Stimulated activated CD4-positive, alpha-beta T cell treated with anti-CD3 and anti-CD28 coated beads, Interleukin-1b, Interleukin-23, amount 100 ng/mL, for 1 hour (primary cell): ENCODE measurements at places on chromosomes 7 and 10.

GRCh38 chr7:157795199-157795598 is 458.4 kb downstream of the DNAJB6 start:
- DNase-seq = no peak

DNA sequence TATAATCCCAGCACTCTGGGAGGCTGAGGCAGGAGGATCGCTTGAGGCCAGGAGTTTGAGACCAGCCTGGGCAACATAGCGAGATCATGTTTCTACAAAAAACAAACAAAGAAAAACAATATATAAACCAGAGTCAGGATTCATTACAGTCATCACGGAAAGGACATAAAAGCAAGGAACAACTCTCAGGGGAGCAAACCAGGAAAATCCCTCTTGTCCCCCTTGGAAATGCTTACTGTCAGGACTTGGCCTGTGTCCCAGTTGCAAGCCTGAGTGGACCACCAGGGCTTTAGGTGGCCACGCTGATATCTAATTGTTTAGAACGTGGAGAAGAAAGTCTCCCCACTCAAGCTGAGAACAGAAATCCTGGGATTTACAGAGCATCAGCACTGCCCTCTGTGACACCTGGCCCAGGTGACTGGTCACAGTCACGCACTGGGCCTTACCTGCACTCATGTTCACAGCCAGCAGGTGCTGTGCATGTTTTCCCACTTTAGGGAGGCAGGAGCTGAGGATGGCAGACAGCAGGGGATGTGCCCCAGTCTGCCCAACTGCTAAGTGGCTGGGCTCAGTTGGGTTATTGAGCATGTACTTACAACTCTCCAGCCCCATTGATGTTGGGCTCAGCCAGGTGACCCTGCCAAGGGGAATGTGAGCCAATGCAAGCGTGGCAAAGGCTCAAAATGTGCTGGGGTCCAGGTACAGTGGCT is 60.9 kb downstream of the TMEM130 start:
- DNase-seq = no peak

DNA sequence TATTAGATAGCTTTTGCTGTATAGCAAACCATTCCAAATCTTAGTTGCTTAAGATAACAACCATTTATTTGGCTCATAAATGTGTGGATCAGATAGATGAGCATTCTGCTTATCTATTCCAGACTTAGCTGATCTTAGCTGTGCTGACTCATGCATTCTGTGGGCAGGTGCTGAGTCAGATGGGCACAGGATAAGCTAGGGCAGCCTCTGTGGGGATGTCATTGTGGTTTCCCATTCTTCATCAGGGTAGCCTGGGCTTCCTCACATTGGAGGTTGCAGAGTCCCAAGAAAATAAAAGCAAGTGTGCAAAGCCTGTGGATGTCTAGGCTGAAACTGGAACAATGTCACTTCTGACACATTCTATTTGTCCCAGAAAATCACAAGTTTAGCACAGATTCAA is 917.0 kb downstream of the TYW1 start:
- no peak for DNase-seq

- no peak for DNase-seq
Observed at GRCh38 chr7:152661479-152661878, 14.5 kb downstream of the XRCC2 start.

GRCh38 chr10:11626071-11626470 is 14.6 kb upstream of the USP6NL start:
- no peak for DNase-seq

DNA sequence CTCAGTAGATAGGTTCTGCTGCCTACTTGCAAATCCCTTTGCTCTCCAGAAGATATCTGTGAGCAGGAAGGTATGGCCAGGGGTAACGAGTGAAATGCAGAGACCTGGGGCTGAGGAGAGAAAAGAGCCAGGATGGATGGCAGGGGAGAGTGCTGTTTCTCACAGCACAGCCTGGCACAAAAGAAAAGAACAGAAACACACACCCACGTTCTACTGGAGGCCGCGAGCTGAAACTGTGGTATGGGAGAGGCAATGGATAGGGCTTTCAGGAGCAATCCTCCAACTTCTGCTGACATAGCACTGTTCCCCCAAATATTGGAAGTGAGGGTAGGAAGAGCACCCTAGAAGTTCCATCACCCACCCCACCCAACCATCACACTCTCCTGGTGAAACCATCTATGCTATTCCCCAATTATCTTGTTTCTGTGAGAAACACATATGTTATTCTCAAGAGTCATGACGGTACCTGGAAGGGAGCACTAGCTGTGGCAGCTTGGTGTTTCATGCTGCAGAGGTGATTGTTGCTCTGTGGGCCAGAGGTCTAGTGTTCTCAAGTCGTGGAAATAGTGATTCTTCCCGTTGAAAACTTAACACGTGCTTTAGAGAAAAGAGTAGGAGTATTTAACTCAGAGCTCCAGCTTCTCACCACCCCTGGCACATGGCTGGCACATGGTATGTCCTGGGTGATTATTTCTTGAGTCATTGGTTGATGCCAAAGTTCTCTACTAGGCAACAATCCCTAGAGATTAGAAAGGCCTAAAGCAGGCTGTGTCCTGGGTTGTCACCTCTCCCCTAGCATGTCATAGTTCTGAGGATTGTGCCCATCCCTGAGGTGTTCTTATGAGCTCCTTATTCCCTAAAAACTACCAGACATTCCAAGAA is 198.3 kb downstream of the PLXNA4 start:
- DNase-seq = no peak

GRCh38 chr7:156988343-156989185 is 21.9 kb downstream of the MNX1 start:
- no peak for DNase-seq

DNA sequence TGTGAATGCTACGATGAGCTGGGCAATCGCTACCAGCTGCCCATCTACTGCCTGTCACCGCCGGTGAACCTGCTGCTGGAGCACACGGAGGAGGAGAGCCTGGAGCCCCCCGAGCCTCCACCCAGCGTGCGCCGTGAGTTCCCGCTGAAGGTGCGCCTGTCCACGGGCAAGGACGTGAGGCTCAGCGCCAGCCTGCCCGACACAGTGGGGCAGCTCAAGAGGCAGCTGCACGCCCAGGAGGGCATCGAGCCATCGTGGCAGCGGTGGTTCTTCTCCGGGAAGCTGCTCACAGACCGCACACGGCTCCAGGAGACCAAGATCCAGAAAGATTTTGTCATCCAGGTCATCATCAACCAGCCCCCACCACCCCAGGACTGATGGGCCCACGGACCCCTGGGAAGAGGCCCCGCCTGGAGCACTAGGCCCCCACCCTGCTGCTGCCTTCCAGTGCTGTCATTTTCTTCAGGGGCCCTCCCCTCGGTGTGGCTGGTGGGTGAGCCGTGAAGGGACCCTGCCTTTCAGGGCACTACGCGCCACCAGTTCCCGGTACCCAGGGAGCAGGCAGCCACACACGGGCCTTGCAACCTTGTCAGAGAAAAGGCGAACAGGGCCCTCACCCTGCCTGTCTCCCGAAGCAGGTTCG is 2.3 kb upstream of the ANKRD2 start:
- DNase-seq = no peak

DNA sequence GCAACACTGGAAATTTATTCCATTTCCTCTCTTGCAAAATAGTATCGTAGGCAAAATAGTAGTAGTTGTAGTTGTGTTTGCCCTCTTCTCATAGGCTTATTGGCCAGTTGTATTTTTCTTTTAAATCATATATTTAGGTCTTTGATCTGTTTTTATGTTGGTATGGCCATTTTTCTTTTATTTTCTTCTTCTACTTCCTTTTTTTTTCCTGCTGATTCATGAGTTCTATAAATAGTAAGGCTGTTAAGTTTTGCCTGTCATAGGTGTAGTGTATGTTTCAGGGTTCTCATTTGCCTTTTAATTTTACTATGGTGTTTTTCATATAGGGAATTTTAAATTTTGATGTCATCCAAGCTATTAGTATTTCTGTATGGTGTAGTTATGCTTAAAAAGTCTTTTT is 25.4 kb upstream of the MRC1 start:
- DNase-seq = no peak

- DNase-seq = no peak
Observed at GRCh38 chr10:92839191-92840085, 8.9 kb upstream of the EXOC6 start.

DNA sequence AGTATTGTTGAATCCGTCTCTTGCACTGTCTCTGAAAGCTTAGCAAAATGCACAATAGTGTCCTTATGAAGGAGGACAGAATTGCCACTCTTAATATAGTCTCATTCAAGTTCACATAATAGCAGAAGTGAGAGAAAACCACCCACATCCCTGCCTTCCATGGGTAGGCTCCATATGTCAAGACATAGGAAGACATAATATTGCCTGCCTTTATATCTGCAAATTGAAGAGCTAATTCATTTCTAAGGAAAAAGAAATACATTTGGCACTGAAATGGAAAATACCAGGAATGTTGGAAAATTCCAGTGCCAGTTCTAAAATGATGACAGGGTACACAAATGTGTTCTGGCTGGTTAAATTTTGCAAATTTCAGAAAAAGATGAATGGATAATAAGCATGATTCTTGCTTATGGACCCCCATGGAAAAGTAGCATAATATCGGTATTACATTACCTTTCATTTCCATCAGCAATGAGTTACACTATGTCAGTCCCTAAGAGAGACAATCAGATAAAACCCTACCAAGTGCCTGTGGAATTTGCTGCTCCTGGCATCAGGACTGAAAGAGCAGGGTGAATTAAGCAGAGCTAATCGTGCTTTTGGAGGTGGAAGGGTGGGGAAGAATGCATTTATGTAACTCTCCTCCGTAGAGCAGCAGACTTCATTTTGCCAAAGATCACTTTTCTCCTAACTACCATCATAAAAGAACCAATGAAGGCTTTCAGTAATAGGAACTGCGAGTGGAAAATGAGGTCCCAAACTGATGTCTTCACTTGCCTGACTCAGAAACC is 312.6 kb downstream of the FGFR2 start:
- DNase-seq = no peak

GRCh38 chr10:129896136-129896859 is 67.8 kb downstream of the EBF3 start:
- DNase-seq = no peak

- DNase-seq = no peak
Observed at GRCh38 chr7:107179326-107180164, 10.7 kb downstream of the HBP1 start.

- no peak for DNase-seq
Observed at GRCh38 chr7:21771906-21772610, 173.6 kb downstream of the CDCA7L start.

DNA sequence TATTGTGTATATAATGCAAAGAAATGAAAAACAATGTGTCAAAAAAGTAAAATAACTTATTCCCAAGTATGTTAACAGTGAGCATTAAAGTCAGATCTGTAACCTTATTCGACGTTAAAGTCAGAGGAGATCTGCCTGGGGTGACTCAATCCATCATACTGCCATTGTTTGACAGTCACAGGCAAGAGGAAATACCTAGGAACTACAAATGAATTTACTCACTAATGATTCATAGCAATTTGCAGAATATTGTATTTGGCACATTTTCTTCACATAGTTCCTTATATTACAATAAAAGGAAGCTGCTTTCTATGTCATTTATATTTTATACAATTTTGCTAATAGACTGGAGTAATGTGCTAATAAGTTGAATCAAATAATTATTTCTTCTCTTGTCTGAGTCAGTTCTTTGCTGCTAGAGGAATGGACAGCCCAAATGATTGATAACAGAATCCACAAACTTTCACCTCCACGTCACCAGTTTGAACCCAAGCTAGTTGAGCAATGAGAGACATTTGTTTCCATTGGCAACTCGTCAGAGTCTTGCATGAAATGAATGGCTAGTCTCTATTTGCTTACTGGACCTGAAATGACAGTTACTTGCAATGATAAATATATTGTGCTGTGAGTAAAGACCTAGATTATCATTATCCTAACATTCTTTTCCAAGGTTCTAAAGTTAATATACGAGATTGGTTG is 48.5 kb upstream of the TMEM106B start:
- no peak for DNase-seq

DNA sequence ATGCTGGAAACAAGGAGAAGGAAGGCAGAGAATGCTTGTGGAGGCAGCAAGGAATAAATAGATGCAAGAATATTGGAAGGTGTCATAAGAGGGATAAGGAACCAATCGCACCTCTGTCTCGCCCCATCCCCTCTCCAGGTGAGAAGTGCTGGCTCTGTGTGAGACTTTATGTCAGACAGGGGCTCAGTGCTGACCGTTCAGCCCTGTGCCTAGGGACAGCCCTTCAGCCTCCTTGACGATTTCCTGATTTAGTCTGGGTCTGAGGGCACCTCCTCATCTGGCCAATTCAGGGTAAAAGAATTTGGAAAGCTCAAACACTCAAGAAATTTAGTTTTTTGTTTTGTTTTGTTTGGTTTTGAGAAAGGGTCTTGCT is 54.9 kb downstream of the FAM241B start:
- DNase-seq = no peak

DNA sequence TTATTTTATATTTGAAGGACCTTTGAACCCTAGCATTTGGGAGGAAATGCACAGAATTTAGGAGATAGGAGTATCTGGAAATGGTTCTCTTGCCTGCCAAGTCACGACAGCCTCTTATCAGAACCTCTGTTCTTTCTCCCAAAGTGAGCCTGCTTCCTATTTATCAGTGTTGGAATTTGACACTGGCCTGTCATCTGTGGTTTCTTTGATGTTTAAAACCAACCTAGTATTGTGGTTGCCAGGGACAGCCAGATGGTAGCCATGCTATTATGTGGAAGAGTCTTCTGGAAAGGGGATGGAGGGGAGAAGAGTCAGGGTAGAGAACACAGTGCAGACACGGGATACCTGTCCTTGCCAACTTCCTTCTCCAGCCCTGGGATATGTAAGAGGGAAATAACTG is 21.1 kb downstream of the ZNF282 start:
- DNase-seq = no peak

- DNase-seq = no peak
Observed at GRCh38 chr7:41418337-41418736, 284.6 kb downstream of the INHBA start.

DNA sequence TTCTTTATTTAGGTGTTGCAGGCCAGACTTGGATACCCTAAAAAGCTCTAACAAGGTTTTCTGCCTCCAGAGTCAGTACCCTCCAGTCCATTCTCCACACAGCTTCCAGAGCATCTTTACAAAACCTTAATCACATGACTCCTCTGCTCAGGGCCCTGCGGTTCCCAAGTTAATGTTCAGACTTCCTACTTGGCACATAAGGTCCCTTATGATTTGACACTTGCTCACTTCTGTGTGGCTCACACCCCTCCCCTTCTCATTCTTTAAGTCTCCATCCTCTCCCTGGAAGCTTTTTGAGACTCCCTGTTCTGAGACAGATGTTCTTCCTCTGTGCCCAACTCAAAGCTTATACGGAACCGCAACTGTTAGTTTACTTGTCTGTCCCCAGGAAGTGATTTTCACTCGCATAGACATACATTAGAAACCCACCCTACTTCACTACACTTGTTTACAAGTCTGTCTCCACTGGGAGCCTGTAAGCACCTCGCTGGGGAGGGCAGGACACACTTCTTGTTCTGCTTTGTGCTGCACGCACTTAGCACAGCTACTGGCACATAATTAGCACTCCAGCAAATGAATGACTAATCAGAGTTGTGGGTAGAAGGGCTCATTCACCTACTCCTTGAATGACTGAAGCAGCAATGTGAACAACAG is 154.3 kb upstream of the LAMB4 start:
- no peak for DNase-seq

GRCh38 chr10:99689461-99689860 is 30.2 kb downstream of the ENTPD7 start:
- no peak for DNase-seq
